ENCODE measurements at places on chromosomes 6 and 20.

- DNase-seq = no peak
These were observed 2.8 kb upstream of the CDH22 start for GRCh38 chr20:46311039-46311650.

DNA sequence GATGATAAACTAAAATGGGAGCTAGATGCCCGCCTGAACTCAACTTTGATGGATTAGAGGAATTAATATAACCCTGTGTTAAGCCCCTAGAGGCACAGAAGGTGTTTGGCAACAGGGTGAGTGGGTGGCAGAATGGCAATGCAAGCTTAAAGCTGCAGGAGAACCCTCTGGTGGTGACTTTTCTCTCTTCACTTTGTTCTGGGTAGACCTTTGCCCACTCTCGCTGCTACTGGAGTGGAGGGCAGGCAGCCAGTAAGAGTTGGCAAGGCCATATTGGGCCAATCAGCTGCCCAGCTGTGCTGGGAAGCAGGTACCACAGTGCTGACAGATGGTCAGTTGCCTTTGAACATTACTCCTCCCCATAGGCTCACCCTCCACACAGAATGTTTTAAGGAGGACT is 468.2 kb downstream of the MMUT start:
- no peak for DNase-seq

- DNase-seq = no peak
These were observed 78.3 kb downstream of the TRAM2 start for GRCh38 chr6:52498538-52499017.

- DNase-seq = no peak
These were observed 5.6 kb upstream of the C6orf132 start for GRCh38 chr6:42148058-42148457.

GRCh38 chr6:168165373-168165772 is 86.4 kb upstream of the FRMD1 start:
- DNase-seq = no peak

- DNase-seq = peak; percentile 25
These were observed 127.5 kb downstream of the PKHD1 start for GRCh38 chr6:51959744-51960383.

DNA sequence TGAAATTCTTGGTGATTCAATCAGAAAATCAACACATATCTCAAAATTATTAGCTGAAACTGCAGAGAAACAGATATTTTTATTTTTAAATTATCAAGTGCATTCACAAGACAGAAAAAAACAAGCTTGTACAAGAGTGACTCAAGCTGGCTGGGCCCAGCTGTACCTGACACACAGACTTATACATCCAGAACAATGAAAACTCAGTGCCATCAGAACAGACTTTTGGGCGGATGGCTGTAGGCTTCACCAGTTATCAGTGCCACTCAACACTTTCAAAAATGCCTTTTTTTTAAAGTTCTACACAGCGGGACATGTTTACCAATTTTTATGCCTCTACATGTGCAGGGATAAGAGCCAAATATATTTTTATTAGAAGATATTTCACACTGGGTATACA is 102.8 kb downstream of the MYB start:
- no peak for DNase-seq
